ENCODE measurements at places on chromosomes 13 and 19. TPM values are rescaled to one million over a fixed set of nuclear protein-coding genes. Genes with fewer than 3 reads are reported as not detected.

- DNase-seq = no peak
These were observed 641 bp upstream of the SOX21 start for GRCh38 chr13:94712812-94713560.

- no peak for DNase-seq
These were observed 30.4 kb upstream of the FARP1 start for GRCh38 chr13:98112456-98112855.

GRCh38 chr19:48296963-48297734 is 27.3 kb downstream of the ZNF114 start:
- DNase-seq = no peak

FUT2 gene
- not detected for polyA plus RNA-seq

- DNase-seq = no peak
These were observed 905.5 kb downstream of the UQCRFS1 start for GRCh38 chr19:28307487-28307886.

KLF2 gene
- polyA plus RNA-seq = 321 TPM

DNA sequence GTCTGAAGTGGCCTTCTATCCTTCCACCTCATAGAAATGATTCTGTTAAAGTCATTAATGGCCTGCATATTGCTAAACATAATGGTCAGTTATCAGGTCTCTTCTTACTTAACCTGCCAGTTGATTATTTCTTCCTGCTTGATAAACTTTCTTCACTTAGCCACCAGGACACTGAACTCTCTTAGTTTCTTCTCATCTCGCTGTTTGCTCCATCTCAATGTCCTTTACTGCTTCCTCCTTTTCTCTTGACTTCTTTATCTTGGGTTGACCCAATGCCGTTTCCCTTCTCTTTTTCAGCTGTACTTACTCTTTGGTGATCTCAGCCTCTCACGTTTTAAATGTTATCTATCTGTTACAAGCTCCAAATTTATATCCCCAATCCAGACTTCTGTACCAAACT is 17.1 kb upstream of the CLC start:
- no peak for DNase-seq

ONECUT3 gene
- not detected for polyA plus RNA-seq

GRCh38 chr19:4582980-4583842 is 23.7 kb upstream of the SEMA6B start:
- DNase-seq = no peak

MISP3 gene
- not detected for polyA plus RNA-seq

KLK12 gene
- polyA plus RNA-seq = not detected

SULT2B1 gene
- polyA plus RNA-seq = not detected

All from naive B cell (primary cell).